AG08396 (cell line): ENCODE measurements at places on chromosomes 11 and 22.

DNA sequence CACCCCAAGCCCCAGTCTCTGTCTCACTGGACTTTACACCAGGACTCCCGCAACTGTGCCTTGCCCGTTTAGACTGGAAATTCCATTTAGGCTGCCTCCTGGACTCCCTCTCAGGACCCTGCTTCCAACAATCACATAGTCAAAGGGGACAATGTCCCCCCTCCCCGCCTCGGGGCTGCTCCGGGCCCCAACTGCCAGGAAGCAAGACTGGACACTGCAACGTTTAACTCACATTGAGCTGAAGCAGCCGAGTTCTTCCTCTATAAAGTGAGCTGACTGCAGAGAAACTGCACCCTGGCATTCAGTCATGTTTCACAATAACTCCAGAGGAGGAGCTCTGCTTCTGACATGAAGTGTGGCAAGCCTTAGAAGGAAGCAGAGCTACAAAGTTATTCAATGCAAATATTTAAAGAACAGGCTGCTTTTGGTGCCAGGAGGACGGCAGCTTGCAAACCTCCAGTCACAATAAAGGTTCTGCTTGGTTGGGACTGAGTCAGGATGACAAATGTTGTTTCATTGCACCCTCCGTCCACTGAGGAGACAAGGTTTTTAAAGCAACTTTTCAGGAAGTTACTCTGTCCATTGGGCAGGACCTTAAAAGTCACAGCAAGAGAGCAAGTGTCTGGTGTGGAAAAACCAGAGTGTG, 19.9 kb downstream of the PACSIN2 start:
- peak; percentile 79 for DNase-seq

DNA sequence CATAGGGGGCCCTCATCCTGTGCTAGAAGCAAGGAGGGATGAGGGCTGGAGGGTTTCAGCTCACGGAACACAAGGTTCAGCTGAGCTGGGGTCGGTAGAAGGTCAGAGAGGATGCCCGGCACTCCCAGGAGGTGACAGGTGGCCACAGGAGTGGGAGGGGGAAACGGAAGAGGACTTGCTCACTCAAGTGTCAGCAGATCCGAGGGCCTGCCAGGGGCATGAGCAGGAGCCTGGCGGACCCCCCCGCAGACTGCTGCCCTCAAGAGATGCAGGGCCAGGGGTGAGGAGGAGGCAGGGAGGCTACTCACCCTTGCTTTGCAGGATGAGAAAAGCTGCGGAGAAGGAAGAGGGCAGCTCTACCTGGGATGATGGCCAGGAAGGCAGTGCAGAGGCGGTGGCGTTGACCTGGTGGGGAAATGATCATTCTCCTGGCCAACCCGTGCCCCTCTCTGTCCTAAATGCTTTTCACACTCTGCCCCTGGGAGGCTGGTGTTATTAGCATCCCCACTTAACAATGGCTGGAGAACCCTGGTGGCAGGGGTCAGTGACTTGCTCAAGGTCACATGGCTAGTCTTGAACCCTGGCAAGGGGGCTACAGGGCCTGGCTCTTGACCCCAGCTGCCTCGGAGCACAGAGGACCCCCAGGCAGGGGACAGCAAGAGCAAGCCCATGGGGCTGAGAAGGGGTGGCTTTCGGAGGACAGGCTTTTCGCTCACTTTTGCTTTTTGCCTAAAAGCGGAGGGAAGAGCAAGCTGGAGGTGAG, 30.1 kb upstream of the CSNK1E start:
- DNase-seq, result no peak

GRCh38 chr22:48333816-48334735, 1493.6 kb downstream of the BRD1 start:
- DNase-seq, result no peak

DNA sequence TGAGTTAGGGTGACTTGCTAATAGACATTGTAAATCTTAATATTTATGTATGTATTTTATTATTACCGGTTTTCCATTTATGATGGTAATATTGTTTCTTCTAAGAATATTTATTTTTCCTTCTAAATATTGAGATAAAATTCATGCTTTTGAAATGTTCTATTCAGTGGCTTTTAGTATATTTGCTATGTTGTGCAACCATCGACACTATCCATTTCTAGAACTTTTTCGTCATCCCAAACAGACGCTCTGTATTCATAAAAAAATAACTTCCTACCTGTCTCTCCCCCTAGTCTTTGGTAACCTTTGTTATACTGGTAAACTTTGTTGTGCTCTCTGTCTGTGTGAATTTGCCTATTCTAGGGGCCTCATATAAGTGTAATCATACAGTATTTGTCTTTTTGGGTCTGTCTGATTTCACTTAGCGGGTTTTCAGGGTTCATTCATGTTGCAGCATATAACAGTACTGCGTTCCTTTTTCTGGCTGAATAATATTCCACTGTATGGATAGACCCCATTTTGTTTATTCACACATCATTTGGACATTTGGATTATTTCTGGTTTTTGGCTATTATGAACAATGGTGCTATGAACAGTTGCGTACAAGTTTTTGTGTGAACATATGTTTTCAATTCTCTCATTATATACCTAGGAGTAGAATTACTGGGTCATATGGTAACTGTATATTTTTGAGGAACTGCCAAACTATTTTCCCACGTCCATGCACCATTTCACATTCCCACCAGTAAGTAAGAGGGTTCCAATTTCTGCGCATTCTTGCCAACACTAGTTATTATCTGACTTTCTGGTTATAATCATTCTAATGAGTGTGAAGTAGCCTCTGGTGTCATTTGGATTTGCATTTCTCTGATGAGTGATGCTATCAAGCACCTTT, 15.9 kb downstream of the NEAT1 start:
- no peak for DNase-seq

DNA sequence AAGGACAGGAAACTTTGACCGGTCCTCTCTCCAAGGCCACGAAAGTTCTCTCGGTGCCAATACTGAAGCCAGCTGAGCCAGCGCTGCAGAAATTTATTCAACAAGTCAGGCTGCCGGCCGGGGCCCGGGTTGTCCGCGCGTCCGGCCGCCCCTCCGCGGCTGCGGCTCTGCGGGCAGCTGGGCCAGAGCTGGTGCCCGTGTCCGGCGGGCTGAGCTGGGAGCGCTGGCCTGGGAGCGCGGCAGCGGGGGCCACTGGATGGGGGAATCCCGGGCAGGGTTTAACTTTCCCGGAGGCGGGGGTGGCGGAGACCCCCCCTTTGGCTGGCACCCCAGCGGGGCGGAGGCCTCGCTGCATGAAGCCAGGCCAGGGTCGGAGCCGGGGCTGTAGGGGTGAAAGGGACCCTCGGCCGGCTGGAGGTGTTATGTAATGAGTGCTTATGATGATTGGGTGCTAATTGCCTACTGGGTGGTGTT, 12.3 kb upstream of the CACNA1I start:
- no peak for DNase-seq

DNA sequence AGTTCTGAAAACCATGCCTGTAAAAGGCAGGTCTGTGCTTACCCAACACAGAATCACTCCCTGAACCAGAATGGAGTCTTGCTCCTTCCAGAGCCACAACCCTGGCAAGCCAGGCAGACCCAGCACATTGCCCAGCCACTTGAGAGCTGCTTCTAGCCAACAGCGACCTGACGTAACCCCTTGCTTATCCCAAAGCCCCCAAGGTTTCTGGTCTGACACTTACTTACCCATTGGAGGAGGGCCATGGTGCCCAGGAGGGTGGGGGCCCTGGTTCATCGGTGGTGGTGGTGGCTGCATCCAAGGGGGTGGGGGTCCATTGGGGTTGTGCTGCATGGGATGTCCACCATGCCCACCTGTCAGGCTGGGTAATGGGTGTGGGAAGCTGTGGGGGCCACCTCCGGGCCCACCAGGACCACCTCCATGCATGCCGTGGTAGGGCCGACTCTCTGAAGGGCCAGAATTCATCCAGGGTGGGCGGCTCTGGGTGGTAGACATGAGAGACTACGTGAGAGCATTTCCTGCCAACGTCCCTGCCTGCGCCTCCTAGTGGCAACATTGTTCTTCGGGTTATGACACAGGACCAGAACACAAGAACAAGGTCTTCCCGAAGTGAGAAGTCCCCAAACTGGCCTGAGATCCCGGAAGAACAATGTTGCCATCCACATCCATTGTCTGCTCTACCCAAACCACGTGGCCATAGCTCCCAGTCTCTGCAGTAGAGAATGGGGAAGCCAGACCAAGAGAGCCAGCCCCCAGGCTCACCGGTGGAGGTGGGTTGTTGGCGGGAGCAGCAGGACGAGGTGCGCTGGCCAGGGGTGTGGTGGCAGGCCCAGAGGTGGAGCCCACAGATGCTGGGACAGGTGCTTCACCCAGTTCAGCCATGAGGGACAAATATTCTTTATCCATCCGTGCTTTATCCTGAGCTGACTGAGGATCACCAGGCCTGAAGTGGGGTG, 7.8 kb upstream of the PYGM start:
- DNase-seq, result peak; percentile 70

- DNase-seq, result no peak
Observed at GRCh38 chr11:61335355-61335710, 2.3 kb downstream of the TKFC start.

DNA sequence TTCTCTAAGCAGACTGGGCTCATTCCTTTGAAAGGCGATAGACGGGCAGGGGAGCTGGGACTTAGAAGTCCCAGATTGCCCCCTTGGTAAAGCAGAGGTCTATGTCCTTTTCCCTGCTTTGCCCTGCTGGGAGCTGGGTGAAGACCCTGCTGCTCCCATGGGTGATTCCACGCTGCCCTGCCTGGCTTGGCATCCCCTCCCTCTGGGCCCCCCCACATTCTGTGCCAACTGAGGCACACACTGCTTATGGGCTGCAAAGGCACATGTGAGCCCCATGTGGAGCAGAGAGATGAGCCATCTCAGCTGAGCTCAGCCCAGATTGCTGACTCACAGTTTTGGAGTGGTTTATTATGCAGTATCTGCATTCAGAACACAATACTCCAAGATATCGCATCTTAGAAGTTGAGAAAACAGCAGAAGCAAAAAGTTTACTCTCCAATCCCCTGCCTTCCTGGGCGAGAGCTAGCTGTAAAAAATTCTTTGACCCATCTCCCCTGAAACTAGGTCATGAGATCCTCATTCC, 127.2 kb downstream of the ST3GAL4 start:
- DNase-seq, result no peak

DNA sequence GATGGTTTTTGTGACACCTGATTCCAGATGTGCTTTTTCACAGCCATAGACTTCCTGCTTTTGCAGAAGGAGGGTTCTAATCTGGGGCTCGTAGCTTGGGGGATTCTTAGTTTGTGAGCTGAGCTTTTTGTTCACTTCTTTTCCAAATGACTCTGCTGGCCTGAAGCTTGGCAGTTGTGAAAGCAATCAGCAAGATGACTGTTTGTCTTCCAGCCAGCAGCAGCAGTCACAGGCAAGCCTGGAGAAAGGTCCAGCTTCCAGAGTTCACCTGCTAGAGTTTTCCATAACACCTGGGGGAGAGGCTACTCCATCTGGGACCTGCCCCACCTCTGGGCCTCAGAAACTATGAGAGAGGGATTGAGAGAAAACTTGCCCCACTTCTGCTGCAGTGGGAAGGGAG, 4.1 kb downstream of the MARK2 start:
- no peak for DNase-seq

GRCh38 chr22:34805771-34806170, 260.2 kb upstream of the ISX start:
- no peak for DNase-seq

DNA sequence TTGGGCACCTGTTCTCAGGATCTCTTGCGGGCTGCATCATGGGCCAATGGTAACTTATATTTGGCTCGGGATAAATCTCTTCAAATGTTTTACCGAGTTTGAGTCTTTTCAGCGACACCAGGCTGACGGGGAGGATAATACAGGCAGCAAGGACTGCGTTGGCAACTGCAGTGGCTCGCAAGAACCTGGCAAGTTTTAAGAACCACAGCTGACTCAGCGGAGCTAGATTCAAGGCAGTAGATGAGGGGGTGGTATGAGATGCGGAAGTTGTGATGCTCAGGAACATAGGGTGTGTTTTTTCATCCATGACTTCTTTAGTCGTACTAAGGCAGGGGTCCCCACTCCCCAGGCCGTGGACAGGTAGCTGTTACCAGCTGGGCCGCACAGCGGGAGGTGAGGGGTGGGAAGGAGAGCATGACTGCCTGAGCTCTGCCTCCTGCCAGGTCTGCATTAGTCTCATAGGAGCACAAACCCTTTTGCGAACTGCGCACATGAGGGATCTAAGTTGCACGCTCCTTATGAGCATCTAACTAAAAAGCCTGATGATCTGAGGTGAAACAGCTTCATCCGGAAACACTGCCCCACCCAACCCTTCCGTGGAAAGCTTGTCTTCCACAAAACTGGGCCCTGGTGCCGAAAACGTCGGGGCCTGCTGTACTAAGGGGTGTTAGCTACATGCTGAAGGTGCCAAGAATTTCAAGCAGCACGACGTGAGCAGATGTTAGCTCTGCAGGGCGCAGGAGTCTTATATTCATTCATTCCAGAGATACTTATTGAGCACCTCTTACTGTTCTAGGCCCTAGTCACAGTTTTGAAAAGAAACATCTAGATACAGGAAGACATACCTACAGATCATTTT, 6.4 kb upstream of the JAM3 start:
- no peak for DNase-seq

GRCh38 chr22:38947321-38948140, 9.9 kb upstream of the APOBEC3A start:
- no peak for DNase-seq

DNA sequence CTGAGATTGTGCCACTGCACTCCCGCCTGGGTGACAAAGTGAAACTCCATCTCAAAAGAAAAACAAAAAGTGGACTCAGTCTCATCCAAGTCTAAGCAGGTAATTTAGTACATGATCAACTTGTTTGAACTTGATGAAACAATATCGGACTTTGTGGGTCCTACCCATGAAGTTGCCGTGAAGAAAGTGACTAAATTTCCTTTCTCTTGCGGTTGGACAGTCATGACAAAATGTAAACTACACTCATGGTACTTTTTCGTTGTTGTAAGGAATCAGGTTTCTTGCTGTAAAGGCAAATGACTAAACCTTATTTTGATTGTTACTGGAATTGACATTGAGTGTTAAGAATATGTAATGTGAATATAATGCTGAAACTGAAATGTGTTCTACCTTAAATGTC, 164.5 kb upstream of the PLET1 start:
- DNase-seq, result no peak

- no peak for DNase-seq
Observed at GRCh38 chr11:97703851-97704250, 1314.0 kb downstream of the JRKL start.

DNA sequence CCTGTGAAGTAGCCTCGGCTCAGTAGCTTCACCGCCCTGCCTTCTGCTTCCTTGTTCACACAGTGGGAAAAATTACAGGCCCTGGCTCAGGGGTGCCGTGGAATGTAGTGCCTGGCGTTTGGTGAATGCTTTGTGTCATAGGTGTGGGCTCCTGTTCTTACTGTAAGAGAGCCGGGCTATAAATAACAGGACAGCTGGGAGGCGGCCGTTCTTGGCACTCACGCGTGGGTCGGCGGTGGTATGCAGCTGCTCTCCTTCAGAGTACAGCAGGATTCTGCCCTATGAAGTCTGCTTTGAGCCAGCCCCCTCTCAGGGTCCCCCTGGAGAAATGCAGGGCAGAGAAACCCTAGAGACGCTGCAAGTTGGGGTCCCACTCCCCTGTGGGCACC, 84.2 kb downstream of the CTTN start:
- DNase-seq, result peak; percentile 44
